ENCODE measurements at places on chromosomes 16 and 17.

DNA sequence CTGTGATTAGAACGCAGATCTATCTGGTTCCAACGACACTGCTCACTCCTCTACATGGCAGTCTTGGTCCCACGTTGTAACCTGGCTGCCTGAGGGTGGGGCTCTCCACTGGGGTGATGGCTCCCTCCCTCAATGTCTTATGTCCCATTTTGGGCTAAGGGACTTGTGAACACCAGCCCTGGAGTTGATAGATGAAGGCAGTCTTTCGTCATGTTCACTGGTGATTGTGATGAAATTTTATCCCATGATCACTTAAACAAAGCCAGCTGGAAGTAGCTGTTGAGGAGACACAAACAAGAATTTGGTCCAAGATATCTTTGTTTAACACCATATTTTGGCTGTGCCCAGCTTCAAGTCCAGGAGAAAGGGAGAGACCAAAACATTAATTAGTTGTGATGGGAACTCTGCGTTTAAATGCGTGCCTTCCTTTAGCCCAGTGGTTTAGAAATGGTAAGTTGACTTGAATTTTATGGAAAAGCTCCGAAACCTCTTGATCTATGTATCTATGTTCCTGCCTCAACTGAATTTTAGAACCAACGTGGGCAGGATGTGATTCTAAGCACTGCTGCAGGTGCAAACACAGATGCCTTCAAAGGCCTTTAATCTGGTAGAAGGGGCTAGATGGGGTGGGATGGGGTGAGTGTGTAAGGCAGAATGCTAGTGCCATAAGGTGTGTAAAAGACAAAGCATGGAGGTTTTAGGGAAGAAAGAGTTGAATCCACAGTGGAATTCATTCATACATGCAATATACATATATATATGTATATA is 186.8 kb upstream of the IRX3 start:
- no peak for DNase-seq

- peak; percentile 97 for DNase-seq
Observed at GRCh38 chr17:77124192-77124889, 16.4 kb upstream of the SEC14L1 start.

GRCh38 chr16:52364500-52364899 is 182.4 kb downstream of the TOX3 start:
- no peak for DNase-seq

DNA sequence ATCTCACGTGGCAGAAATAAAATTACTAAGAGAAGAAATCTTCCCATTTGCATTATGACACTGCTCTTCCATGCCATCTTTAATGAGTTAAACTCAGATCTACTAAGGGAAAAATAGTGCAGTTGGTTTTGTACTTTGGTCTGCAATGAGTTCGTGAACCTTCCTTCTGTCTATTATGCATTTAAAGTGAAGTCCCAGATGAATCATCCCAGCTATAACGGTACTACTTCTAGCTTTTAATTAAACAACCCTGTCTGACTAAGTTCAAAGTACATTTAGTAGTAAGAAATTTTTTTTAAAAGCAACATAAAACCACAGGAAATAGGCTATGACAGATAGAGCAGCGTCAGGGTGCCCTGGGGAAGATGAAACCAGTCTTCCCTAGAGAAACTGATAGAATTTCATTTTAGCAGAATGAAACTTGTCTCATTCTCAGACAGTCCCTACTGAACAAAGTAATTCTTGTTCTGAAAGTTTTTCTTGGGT is 1.8 kb downstream of the TMIGD1 start:
- peak; percentile 69 for DNase-seq

DNA sequence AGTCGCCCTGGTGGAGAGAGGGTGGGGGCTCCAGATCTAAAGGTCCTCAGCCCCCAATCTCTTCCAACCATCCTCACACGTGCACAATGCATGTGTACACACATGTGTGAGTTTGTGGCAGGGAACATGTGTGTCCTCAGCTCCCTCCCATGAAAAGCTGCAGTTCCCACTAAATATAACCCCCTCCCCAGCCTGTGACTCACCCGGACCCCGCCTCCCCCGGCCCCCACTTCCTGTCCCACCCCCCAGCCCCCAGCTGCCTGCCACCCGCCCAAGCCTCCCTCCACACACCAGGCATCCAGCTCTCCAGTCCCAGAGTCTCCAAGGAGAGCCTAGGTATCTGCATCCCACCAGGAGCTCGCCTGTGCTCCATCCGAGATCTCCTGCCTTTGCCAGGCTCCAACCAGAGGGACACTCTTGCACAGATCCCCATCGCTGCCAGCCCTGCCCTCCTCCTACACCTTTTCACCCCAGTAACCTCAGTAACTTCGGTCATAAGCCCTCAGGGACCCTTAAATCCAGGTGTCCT is 3.9 kb downstream of the DLG4 start:
- no peak for DNase-seq

DNA sequence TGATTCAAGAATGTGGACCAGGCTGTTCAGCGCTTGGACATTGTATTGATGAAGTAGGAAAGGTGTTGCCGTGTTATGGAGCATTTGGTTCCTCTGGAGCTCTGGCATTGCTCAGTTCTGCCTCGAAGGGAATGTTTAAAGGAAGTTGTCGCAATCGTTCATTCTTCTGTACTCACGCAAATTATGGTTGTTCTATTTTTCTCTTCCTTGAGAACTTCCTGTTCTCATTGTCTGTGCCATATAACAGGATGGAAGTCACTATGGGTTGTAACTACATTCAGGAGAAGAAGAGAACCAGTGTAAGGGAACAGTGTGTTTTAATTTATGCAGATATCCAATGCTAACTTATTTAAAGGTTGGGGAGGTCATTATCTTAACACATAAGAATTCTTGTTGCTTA is 13.0 kb downstream of the PCTP start:
- DNase-seq: no peak

GRCh38 chr16:25013751-25014499 is 1.2 kb downstream of the ARHGAP17 start:
- no peak for DNase-seq

GRCh38 chr16:7601100-7601499 is 268.5 kb downstream of the RBFOX1 start:
- DNase-seq: no peak

DNA sequence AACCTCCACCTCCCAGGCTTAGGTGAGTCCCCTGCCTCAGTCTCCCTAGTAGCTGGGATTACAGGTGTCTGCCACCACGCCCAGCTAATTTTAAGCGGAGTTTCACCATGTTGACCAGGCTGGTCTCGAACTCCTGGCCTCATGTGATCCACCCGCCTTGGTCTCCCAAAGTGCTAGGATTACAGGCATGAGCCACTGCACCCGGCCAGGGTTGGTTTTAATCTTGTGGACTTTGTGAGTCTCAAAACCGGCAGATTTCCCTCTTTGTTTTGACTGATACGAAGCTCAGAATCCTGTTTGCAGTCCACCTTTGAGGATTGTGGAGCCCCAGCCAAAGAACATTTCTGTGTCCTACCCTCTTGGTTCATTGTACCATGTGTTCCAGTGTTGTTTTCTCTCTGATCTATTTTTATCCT is 16.4 kb upstream of the CPSF4L start:
- no peak for DNase-seq

GRCh38 chr16:78871241-78871640 is 729.3 kb downstream of the MAF start:
- DNase-seq: no peak

Measured in A172 (cell line).